Fibroblast of the aortic adventitia (primary cell): ENCODE measurements at places on chromosomes 5 and 9.

- DNase-seq = no peak
Observed at GRCh38 chr5:111398013-111398412, 114.3 kb downstream of the STARD4 start.

- DNase-seq = peak; percentile 79
Observed at GRCh38 chr9:126857261-126857960, 3.0 kb upstream of the ZBTB34 start.

GRCh38 chr9:132690696-132691095 lies 20.4 kb downstream of the GTF3C4 start:
- peak; percentile 4 for DNase-seq

DNA sequence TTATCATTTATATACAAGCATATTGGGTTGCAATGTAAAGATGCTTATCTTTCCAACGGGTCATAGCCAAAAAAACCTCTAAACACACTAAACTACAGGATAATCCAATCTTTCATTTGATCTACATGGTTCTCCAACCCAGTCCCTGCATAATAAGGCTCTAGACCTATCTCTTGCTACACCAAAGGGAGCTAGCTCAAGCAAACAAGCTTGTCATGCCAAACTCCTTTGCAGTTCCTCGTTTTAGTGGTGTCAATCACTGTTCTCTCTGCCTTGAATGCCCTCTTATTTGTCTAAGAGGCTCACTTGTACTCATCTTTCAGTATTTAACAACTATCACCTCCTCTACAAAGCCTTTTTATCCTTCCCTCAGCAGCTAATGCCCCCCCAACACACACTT lies 5.6 kb downstream of the HOMER1 start:
- DNase-seq = no peak

GRCh38 chr5:32526810-32527209 lies 58.5 kb upstream of the SUB1 start:
- DNase-seq = peak; percentile 37

- DNase-seq = no peak
Observed at GRCh38 chr5:57931352-57931751, 448.7 kb upstream of the ACTBL2 start.

GRCh38 chr5:78560000-78560855 lies 88.3 kb downstream of the LHFPL2 start:
- DNase-seq = no peak

GRCh38 chr5:34811706-34812105 lies 27.3 kb upstream of the TTC23L start:
- peak; percentile 53 for DNase-seq

GRCh38 chr5:6722015-6722414 lies 8.8 kb downstream of the TENT4A start:
- DNase-seq = peak; percentile 49

DNA sequence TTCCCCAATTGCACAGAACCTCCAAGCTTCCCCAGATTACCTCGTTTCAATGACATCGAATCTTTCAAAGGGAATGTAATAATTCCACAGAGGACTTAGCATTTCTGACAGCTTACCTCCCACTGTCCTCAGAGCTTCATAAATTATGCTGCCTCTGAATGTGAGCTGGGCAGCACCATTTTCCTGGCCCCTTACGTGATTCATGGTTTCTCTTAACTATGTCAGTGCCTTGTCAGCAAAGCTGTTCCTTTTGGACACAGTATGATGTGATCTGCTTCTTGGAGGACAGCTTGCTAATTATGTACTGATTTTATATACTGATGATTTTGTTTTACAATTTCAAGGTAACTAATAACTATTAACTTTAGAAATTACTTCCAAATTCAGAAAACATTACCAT lies 27.7 kb upstream of the SSBP2 start:
- peak; percentile 51 for DNase-seq

DNA sequence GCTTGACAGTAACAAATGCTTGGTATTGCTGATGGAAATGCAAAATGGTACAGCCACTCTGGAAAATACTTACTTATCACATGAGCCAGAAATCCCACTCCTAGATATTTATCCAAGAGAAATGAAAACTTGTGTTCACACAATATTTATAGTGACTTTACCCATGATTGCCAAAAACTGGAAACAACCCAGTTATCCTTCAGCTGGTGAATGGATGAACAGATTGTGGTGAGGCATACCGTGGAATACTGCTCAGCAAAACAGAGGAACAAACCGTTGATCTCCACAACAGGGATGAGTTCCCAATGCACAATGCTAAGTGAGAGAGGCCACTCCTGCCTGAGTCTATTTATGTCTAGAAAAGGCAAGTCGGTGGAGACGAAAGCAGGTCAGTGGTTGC lies 40.5 kb upstream of the LRRC14B start:
- DNase-seq = no peak

- no peak for DNase-seq
Observed at GRCh38 chr5:115758356-115758755, 58.1 kb downstream of the CDO1 start.

GRCh38 chr9:124290743-124291554 lies 33.2 kb downstream of the NEK6 start:
- no peak for DNase-seq
